Frontal cortex (tissue), 4 donors: ENCODE measurements at places on chromosomes 16 and 17. TPM values are rescaled to one million over a fixed set of nuclear protein-coding genes. Genes with fewer than 3 reads are reported as not detected.

- no peak for DNase-seq
Measured at GRCh38 chr17:77771998-77772397, 186.5 kb upstream of the TNRC6C start.

DNA sequence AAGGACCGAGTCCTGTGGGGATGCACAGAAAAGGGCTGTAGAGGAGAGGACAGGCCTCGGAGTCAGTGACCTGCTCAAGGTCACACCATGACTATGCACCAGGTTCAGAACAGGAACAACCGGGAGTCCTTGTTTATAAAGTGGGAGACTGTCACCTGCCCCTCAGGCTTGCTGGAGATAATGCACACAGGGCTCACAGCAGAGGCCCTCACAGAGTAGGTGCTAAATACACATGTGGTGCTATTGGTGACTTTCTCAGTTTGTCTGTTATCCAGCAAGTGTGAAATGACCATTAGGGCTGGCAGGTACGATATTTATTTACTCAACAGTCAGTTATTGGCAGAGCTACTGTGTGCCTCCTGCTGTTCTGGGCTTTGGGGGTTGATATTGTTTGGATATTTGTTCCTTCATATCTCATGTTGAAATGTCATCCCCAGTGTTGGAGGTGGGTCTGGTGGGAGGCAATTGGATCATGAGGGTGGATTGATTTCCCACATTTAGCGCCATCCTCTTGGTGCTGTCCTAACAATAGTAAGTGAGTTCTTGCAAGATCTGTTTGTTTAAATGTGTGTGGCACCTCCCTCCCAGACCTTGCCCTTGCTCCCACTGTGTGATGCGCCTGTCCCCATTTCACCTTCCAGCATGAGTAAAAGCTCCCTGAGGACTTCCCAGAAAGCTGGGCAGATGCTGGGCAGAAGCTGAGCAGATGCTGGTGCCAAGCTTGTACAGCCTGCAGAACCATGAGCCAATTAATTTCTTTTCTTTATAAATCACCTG is 162.1 kb upstream of the MPHOSPH6 start:
- DNase-seq: no peak

DNA sequence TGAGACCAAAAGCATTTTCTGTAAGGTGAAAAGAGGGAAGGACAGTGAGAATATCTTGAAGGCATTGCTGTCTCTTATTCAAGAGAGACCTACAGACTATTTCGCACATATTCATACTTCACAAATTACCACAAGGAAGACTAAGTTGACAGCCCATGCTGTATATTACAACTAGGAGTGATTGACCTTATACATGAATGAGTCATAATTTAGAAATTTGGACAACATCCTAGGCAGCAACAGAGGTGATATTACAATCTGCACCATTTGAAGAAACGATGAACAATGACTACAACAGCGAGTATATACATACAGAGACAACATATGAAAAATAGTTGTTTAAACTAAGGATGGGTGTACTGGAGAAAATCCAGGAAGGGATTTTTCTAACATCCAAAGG is 971.7 kb downstream of the CDH11 start:
- DNase-seq: no peak

Gene HBA2
- 823 TPM for total RNA-seq
